ENCODE measurements at places on chromosomes 5 and 9.

- peak; percentile 78 for DNase-seq
Observed at GRCh38 chr5:38258319-38259061, at the start of gene EGFLAM. TSS of gene EGFLAM (plus strand) at chr5:38258559. CDS start at chr5:38258755, 196 bp downstream.

DNA sequence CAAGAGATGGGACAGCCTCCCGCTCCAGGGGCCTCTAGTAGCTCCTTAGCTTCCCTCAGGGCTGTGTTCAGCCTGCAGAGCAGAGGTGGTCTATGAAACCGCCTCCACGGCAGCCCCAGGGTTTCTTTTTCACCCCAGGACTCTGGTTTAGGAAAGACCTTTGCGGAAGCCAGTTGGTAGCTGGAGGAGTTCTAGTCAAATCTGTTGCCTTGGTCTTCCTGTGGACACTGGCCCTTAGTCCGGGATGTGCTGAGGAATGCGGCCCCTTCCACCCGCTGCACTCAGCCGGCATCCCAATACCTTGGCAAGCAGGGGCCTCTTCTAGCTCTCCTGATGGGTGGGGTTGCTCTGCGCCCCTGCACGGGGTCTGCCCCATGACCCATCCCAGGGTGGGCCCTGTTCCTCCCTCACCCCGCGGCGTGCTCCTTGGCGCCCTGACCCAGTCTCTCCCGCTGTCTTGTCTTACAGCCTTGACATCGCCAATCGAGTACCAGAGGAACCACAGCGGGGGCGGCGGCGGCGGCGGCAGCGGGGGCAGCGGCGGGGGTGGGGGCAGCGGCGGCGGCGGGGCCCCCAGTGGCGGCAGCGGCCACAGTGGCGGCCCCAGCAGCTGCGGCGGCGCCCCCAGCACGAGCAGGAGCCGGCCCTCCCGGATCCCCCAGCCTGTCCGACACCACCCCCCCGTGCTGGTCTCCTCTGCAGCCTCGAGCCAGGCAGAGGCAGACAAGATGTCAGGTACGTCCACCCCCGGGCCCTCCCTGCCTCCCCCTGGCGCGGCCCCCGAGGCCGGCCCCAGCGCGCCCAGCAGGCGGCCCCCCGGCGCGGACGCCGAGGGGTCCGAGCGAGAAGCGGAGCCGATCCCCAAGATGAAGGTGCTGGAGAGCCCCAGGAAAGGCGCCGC is 94.3 kb upstream of the OTULINL start:
- peak; percentile 62 for DNase-seq

- DNase-seq: peak; percentile 98
Observed at GRCh38 chr9:34522971-34523797, at the start of gene ENHO. TSS of gene ENHO (minus strand) at chr9:34522990. CDS start at chr9:34521695, 1,295 bp downstream.

- DNase-seq: no peak
Observed at GRCh38 chr5:158899792-158900191, 199.9 kb downstream of the EBF1 start.

DNA sequence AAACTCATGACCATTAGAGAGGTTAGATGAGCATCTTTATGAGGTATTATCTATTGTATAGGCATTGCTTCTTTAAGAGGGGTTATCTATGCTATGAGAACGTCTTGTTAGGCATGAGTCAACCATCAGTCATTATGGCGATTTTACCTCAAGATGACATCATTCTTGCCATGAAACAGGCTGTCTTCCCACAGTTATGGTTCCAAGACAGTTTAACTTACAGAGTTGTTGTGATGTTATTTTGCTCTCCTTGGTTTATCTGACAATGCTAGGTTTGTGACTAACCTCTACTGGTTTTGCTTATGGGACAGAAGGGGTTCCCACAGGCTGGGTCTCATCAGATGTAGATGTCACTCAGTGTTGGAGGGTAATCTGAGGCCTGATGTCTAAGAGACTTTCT is 1864.7 kb upstream of the ACO1 start:
- no peak for DNase-seq

- DNase-seq: no peak
Observed at GRCh38 chr5:171272996-171273970, 35.8 kb upstream of the TLX3 start.

GRCh38 chr5:115374057-115374775 is 77.8 kb upstream of the CCDC112 start:
- no peak for DNase-seq

DNA sequence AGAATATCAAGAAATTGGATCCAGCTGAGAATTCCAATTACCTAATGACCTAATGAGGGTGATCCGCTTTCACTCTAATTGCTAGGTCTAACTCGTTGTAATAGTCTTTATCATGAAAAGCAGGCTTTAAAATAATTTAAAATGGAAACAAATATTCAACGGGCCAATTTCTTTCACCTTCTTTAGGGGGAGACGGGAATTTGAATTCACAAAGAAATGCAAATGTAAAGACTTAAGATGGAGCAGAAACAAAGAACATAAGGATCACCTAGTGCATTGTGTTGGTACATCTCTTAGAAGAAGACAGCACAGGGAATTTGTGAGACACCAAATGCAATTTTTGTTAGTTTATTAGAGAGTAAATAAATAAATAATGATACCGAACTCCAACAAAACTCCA is 1.5 kb upstream of the KCNN2 start:
- no peak for DNase-seq

DNA sequence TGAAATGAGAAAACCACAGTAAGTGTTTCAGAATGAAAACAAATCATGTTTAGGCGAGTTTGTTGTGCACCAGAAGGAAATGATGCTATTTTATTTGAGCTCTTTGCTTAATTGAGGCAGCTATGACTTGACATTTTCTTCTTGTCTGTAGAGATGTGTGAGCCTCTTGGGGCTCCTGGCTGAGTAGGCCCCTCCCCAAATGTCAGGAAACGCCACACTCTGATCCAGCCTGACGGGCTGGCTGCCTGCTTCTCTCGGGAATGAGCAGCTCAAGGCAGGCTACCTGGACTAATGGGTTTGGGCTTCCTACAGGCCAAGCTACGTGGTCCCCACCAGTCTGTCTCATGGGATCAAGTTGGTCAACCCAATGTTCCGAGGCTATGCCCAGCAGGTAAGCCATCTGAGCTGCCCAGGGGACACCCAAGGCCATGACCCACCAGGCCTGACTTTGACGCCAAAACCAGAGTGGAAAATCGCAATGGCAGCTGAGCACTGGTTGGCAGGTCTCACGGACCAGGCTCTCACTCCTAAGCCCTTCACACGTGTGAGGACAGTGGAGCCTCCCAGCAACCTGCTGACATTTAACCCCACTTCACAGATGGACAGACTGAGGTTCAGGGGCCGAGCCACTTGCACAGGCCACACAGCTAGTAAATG is 29.9 kb downstream of the USP20 start:
- DNase-seq: no peak

GRCh38 chr9:24298912-24299311 is 246.8 kb downstream of the IZUMO3 start:
- DNase-seq: no peak

DNA sequence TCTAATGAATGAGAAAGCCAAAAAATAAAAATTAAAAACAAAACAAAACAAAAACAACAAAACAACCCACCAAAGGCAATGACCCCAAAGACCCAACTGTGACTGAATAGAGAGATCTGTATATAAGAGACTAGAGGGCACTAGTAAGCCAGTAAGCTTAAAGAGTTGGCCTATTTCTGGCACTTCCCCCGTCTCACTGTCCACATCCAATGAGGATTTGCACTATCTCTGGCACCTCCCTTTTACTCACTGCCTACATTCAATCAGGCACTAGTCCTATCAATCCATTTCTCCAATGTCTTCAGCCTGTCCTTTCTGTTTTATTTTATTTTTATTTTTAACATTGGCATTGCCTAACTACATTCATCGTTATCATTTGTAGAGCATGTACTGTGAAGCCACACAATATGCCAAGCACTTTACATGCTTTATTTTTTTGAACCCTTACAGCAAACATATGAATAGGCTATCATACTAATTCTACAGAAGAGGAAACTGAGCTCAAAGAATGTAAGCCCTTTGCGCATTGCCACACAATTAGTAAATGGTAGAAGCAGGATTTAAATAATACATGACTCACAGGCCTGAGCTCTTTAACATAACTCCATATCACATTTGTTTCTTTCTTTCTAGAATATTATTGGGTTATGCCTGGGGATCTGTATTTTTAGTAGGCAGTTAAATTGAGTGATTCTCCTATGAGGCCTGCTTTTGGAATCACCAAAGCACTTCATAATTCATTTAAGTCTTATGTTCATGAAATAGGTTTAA is 70.0 kb downstream of the C6 start:
- no peak for DNase-seq

- DNase-seq: peak; percentile 79
Observed at GRCh38 chr5:132267931-132268768, 10.7 kb downstream of the PDLIM4 start.

- DNase-seq: no peak
Observed at GRCh38 chr5:15951126-15951525, 228.5 kb downstream of the MARCHF11 start.

DNA sequence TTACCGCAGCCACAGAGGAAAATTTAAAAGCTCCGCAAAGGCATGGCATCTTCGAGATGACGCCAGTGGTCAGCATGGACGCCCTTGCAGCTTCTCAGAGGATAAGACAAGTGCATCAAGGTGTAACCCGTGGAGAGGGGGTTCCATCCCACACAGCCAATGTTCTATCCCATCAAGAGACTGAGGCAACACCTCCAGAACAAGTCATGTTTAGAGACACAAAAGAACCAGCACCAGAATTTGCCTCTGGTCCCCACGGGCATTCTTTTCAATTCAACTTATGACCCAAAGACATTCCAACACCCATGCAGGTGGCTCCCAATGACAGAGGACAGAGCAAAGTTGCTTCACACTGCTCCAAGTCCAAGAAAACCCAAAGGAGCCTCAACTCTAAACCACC is 20.7 kb downstream of the ROR2 start:
- no peak for DNase-seq

GRCh38 chr5:78829811-78830527 is 155.1 kb downstream of the ARSB start:
- DNase-seq: no peak

DNA sequence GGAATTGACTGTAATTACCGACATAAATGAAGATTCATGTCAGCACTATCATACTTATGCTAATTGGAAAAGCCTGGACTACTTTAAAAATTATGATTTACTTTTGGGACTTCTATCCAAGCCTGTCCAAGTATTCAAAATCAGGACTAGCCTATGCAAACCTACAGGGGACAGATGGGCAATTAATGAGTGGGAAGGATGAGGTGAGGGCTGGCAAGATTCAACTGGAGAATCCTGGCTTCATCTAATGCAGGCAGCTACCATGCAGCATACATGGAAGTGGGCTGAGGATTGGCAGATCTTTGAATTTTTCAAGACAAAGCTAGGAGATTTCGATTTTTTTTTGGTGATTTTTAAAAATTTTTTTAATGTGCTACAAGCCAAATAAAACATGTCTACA is 532.6 kb downstream of the CSNK1G3 start:
- no peak for DNase-seq

GRCh38 chr5:14036514-14036913 is 92.0 kb upstream of the DNAH5 start:
- DNase-seq: no peak

DNA sequence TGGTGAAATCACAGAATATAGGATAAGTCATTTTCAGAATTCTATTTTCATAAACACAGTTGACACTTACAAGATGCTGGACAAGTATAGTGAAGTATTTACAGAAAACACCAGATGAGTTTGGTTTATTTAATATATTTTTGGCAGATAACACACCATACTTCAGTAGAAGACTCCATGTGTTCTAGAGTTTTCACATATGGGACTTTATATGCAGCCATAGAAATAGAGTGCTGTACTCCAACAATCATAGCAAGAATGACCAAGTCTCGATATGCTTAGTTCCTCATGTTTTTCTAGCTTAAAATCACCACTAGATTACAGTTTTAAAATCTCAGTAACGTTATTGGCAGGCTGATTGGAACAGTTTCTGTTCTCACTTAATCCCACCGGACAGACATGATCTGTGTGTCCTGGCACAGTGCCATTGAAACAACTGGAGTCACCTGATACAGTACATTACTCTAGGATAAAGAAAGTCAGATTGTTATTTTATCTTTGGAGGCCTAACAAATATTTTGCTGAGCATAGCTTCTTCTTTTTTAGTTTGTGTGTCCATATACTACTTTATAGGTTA is 45.8 kb upstream of the ERBIN start:
- no peak for DNase-seq

DNA sequence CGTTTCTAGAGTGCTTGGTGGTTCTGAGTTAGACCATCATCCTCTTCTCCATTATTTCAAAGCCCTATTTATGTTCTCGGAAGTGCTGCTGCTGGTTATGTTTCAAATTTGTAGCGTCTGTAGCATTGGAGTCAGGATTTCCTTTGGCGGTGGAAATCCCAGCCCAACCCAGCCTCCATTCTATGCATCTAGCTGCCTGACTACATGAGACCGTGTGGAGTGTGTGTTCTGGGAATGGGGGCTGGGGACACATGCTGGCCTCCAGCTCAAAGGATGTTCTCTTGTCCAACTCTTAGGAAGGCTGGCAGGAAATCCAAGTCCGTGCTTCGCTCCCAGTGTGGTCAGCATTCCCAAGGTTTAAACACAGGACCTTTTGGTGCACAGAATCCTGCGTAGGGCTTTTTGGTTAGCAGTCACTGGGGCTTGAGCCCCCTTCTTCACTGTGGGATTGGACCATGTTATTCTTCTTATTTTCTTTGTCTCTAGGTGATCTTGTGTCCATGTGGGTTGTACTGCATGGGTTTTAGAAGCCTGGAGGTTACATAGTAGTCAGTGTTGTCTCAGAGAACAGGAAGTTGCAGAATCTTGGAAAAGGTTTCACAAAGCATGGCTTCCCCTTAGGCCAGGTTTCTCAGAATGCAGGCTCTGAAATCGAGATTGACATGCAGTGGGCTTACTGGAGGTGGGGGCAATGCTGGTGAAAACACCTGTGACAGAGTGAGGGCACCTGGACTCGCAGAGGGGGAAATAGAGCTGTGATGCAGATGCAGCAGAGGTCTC is 132.2 kb downstream of the ARHGAP26 start:
- DNase-seq: no peak

DNA sequence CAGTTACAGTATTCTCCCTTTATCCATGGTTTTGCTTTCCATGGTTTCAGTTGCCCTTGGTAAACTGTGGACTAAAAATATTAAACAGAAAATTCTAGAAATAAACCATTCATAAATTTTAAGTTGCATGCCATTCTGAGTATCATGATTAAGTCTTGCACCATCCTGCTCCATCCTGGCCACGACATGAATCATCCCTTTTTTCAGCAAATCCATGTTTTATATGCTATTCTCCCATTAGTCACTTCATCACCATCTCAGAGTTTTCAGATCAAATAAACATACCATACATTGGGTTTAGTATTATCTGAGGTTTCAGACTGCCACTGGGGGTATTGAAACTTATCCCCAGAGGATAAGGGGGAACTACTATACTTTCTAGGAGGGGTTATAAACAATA is 234.4 kb upstream of the ATP10B start:
- no peak for DNase-seq

- DNase-seq: no peak
Observed at GRCh38 chr5:150153483-150153882, 2.2 kb downstream of the PDGFRB start.

GRCh38 chr5:142699184-142699720 is 13.4 kb upstream of the FGF1 start:
- DNase-seq: peak; percentile 88

DNA sequence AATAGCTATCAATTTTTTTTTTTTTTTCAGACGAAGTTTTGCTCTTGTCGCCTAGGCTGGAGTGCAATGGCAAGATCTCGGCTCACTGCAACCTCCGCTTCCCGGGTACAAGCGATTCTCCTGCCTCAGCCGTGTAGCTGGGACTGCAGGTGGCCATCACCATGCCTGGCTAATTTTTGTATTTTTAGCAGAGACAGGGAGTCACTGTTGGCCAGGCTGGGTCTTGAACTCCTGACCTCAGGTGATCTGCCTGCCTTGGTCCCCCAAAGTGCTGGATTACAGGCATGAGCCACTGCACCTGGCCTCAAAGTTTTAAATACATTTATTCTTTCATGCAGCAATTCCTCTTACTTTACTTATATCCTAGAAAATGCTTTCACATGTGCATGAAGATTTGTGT is 17.6 kb downstream of the TRIM14 start:
- DNase-seq: no peak

All from retina (tissue), 1 donor.